ENCODE measurements at places on chromosomes 12 and 14.

DNA sequence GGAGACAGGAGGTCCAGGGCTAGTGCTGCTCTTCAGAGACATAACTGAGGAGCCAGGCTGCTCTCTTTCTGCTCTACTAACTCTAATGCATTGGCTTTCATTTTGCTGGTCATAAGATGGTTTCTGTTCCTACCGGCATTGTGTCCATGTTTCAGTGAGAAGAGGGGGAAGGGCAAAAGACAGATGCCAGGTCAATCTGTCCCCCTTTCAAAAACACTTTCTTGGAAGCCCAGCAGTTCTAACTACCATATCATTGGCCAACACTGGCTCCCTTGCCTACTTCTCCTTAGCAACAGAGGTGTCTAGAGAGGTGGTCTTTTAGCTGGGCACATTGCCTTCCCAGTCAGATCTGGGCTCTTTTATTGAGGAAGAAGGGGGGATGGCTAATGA lies 63.9 kb downstream of the TGFB3 start:
- DNase-seq, result no peak

DNA sequence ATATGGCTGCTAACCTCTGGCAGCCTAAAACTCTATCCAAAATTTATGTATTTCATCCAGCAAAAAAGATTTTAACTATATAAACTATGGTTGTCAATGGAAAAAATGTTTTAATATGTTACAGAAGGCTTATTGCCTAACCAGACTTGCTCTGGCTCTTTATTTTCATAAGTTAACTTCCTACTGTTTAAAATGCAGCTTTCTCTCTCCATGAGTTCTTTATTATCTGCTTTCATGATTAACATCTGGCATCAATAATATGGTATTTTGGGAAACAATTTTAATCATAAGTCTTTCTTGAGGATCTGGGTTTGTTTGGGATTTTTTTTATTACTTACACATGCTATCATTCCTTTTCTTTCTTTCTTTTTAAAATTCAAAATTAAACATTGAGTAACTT lies 20.5 kb downstream of the KERA start:
- peak; percentile 93 for DNase-seq

GRCh38 chr14:69712599-69713088 lies 54.3 kb upstream of the SRSF5 start:
- no peak for DNase-seq

DNA sequence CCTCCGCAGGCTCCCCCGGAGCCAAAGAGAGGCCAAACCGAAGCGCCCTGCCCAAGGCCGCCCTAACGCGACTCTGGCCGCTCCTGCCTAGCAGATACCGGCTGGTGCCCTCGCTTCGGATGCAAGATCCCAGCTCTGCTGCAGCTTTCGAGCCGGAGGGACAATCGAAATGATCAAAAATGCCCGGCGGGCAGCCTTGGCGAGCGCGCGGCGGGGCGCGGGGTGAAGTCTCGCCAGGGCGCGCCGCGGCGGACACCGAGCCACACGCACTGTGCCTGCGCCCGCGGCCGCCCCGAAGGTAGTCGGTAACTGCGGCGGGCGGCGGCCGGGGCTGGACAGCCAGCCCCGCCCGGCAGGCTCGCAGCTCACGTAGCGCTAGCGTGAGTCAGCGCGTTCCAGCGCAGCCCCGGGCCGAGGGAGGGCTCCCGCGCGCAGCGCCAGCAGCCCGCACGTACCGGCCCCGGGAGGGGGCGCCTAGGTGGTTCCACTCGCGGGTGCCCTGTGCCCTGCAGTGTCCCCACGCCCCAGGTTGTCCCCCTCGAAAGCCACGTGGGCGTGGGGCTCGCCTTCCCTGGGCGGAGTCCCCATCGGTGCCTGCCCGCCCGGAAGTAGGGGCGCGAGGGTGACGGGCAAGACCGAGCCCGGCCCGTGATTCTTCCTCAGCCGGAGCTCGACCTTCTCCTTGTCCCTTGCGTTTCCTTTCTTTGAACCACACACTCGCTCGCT lies 109.2 kb upstream of the EGLN3 start:
- no peak for DNase-seq

GRCh38 chr12:7127916-7128626 lies 618 bp downstream of the RBP5 start:
- no peak for DNase-seq

DNA sequence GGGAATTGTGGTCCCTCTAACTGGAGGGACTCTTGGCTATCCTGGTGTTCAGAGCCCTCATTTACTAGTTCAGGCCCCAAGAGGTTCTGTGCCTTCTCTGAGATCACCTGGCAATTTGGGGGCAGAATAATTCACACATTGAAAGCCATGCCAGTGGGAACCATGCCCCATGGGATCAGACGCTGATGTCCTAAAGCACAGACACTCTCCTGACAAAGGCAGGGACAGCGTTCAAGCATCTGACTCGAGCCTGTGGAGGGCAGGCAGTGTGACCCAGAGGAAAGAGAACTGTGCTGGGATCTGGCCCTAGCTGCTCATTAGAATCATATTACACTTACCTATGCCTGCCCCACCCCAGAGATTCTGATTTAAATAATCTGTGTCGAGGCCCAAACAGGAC lies 2.4 kb upstream of the ASB2 start:
- DNase-seq, result no peak

GRCh38 chr12:632102-632696 lies 31.0 kb downstream of the NINJ2 start:
- DNase-seq, result no peak

- DNase-seq, result no peak
Observed at GRCh38 chr12:41008472-41008871, 179.6 kb upstream of the PDZRN4 start.

Measured in SK-N-MC (cell line).